ENCODE measurements at places on chromosomes 5 and 9. TPM values are rescaled to one million over a fixed set of nuclear protein-coding genes. Genes with fewer than 3 reads are reported as not detected.

The PDGFRB gene
- total RNA-seq = 10.2 TPM

The PFN3 gene
- not detected for total RNA-seq

The C9orf153 gene
- total RNA-seq = not detected

The SSNA1 gene
- total RNA-seq = 73.2 TPM

The GHR gene
- total RNA-seq = 3.8 TPM

The FBXL17 gene
- 15.7 TPM for total RNA-seq

The RNF208 gene
- total RNA-seq = not detected

The SLC6A3 gene
- total RNA-seq = not detected

The PNPLA7 gene
- total RNA-seq = 4.7 TPM

The BTNL8 gene
- not detected for total RNA-seq

The TNFSF15 gene
- total RNA-seq = 0.22 TPM

The UBAC1 gene
- total RNA-seq = 33.4 TPM

The GPR150 gene
- total RNA-seq = not detected

The CCDC69 gene
- total RNA-seq = 28.7 TPM

The CCL21 gene
- total RNA-seq = not detected

The KIF27 gene
- 5.5 TPM for total RNA-seq

The CDKN2B-AS1 gene
- 5.7 TPM for total RNA-seq

All from placental epithelial cell (primary cell).